ENCODE measurements at places on chromosomes 7 and 10. TPM values are rescaled to one million over a fixed set of nuclear protein-coding genes. Genes with fewer than 3 reads are reported as not detected.

The GSTO2 gene
- total RNA-seq, result 18.9 TPM

The LAMB1 gene
- total RNA-seq, result 91.6 TPM

The FBXL15 gene
- 23.7 TPM for total RNA-seq

The PDE6C gene
- total RNA-seq, result not detected

The C10orf105 gene
- not detected for total RNA-seq

The SH3PXD2A gene
- 40.8 TPM for total RNA-seq

The SLC26A4 gene
- total RNA-seq, result 0.59 TPM

The TUBB8 gene
- not detected for total RNA-seq

The PNLIPRP2 gene
- total RNA-seq, result 5.0 TPM

The PLCE1 gene
- 42.4 TPM for total RNA-seq
